ENCODE measurements at places on chromosomes 16 and 17.

DNA sequence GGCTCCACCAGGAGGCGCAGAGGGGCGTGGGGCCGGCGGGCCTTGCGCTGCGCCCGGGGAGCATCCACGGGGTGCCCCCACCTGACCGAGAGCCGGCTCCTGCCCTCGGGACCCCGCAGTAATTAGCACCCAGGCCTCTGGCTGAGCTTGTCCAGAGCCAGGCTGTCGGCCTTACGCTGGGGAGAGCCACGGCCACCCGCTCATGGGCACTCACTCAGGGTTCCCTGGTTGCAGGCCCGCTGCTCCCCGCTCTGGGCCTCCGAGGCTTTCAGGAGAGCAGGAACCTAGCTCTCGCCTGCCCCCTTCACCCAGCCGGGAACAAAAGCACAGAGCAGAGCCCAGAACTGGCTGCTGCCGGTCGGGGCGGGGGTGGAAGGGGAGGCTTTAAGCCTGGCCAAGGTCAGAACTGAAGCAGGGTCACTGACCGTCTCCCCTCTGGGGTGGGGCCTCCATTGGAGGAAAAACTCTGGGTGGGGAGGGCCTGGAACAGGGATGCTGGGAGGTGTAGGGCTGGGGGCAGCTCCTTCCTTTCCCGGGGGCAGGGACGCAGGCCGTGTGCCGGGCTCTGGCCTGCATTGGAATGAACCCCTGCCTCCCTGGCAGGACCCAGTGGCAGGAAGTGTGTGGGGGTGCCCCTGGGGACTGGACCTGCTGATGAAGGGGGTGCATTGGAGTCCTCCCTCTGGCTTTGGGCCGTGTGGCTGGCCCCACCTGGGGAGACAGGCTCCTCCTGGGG is 12.3 kb downstream of the GLIS2 start:
- no peak for DNase-seq
- no peaks in the 10 kb centered on the region for H3K36me3 ChIP-seq
- no peaks in the 10 kb centered on the region for H3K27me3 ChIP-seq
- no peak overlapping the region for H3K27ac ChIP-seq

GRCh38 chr16:12672986-12673385 is 130.7 kb downstream of the CPPED1 start:
- H3K27me3 ChIP-seq, result no peaks in the 10 kb centered on the region
- no peaks in the 10 kb centered on the region for H3K4me1 ChIP-seq
- no peak overlapping the region for H3K27ac ChIP-seq
- DNase-seq, result no peak
- no peaks in the 10 kb centered on the region for H3K36me3 ChIP-seq

DNA sequence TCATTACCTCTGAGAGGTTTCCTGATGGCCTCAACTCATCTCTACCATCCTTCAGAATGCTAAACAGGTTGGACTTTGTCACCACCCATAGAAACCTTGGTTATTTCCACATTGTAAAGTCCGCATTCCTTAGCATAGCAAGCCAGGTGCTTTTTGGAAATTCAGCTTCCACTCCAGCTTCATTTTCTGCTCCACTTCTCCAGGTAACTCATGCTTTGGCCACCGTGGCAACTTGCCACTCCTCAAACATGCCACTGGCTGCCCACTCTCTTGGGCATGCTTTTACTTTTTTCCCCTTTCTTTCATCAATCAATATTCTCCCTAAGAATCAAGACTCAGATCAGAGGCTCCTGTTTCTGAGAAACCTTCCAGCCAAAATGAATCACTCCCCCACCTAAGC is 203.3 kb downstream of the CA10 start:
- H3K27me3 ChIP-seq, result no peaks in the 10 kb centered on the region
- no peaks in the 10 kb centered on the region for H3K36me3 ChIP-seq
- DNase-seq, result no peak
- no peak overlapping the region for H3K27ac ChIP-seq

GRCh38 chr16:47018223-47018891 is 44.9 kb upstream of the DNAJA2 start:
- H3K4me1 ChIP-seq, result no peaks in the 10 kb centered on the region
- no peak overlapping the region for H3K4me3 ChIP-seq
- H3K27me3 ChIP-seq, result no peaks in the 10 kb centered on the region
- DNase-seq, result peak; percentile 70
- H3K36me3 ChIP-seq, result no peaks in the 10 kb centered on the region

GRCh38 chr17:50129728-50130558 is at the start of gene SAMD14:
TSS of gene SAMD14 (minus strand) at chr17:50130160. CDS start at chr17:50124959, 5,201 bp downstream.
- H3K27ac ChIP-seq, result no peak within 1 kb of the TSS
- H3K4me1 ChIP-seq, result peaks cover 3% of the 10 kb centered on the region
- peak within 1 kb of the TSS; percentile 71 for H3K4me3 ChIP-seq

DNA sequence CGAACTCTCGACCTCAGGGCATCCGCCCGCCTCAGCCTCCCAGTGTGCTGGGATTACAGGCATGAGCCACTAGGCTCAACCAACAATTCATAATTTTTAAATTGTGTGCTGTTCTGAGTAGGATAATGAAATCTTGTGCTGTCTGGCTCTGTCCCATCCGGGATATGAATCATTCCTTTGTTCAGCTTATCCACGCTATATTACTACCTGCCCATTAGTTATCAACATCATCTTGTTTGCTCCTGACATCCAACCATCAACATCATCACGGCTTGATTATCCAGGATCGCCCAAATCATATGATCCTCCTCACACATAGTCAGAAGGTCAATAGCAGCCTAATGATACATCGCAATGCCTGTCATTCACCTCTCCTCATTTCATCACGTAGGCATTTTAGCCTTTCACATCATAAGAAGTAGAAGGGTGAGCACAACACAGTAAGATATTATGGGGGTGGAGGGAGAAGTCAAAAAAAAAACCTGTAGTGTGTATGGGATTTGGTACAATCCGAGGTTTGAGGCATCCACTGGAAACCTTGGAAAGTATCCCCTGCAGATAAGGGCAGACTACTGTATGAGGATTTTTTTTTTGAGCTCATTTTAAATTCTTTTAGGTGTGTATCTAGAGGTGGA is 77.0 kb upstream of the SIAH1 start:
- peak overlapping the region; percentile 67 for H3K27ac ChIP-seq
- DNase-seq, result peak; percentile 89
- no peaks in the 10 kb centered on the region for H3K27me3 ChIP-seq
- H3K4me1 ChIP-seq, result peaks cover 19% of the 10 kb centered on the region
- no peak overlapping the region for H3K4me3 ChIP-seq

- no peaks in the 10 kb centered on the region for H3K27me3 ChIP-seq
- DNase-seq, result no peak
- H3K36me3 ChIP-seq, result no peaks in the 10 kb centered on the region
- H3K4me3 ChIP-seq, result no peak overlapping the region
- H3K27ac ChIP-seq, result no peak overlapping the region
Measured at GRCh38 chr16:15988268-15989013, 39.0 kb downstream of the ABCC1 start.

GRCh38 chr16:78094166-78094565 is 5.3 kb upstream of the WWOX start:
- H3K27me3 ChIP-seq, result peaks cover 29% of the 10 kb centered on the region
- H3K4me1 ChIP-seq, result peaks cover 10% of the 10 kb centered on the region
- H3K27ac ChIP-seq, result no peak overlapping the region
- no peaks in the 10 kb centered on the region for H3K36me3 ChIP-seq

DNA sequence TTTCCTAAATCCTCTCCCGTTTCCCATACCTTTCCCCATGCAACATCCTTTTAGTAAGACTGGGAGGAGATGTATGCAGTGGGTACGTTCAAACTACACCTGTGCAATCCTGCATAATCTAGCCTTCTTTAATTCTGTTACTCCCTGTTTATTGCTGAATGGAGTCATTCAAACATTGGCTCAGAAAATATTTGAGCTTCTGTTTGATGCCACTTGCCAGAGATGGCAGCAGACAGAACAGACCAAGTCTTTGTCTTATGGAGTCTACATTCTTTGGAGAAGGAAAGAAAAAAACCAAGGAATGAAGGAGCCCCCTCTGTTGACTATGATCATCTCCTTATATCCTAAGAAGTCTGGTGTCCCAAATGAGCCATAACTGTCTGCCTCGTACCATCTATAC is 288.8 kb downstream of the HAPSTR1 start:
- H3K4me3 ChIP-seq, result no peak overlapping the region
- H3K27ac ChIP-seq, result no peak overlapping the region
- no peaks in the 10 kb centered on the region for H3K27me3 ChIP-seq
- H3K4me1 ChIP-seq, result no peaks in the 10 kb centered on the region

- no peak overlapping the region for H3K4me3 ChIP-seq
- H3K36me3 ChIP-seq, result no peaks in the 10 kb centered on the region
- no peaks in the 10 kb centered on the region for H3K4me1 ChIP-seq
- peak; percentile 22 for DNase-seq
- H3K27me3 ChIP-seq, result no peaks in the 10 kb centered on the region
Measured at GRCh38 chr16:78396046-78396445, 296.6 kb downstream of the WWOX start.

- peaks cover 6% of the 10 kb centered on the region for H3K36me3 ChIP-seq
- H3K4me3 ChIP-seq, result no peak overlapping the region
- H3K27ac ChIP-seq, result no peak overlapping the region
- H3K27me3 ChIP-seq, result no peaks in the 10 kb centered on the region
Measured at GRCh38 chr17:4859816-4860625, 26.9 kb downstream of the MINK1 start.

DNA sequence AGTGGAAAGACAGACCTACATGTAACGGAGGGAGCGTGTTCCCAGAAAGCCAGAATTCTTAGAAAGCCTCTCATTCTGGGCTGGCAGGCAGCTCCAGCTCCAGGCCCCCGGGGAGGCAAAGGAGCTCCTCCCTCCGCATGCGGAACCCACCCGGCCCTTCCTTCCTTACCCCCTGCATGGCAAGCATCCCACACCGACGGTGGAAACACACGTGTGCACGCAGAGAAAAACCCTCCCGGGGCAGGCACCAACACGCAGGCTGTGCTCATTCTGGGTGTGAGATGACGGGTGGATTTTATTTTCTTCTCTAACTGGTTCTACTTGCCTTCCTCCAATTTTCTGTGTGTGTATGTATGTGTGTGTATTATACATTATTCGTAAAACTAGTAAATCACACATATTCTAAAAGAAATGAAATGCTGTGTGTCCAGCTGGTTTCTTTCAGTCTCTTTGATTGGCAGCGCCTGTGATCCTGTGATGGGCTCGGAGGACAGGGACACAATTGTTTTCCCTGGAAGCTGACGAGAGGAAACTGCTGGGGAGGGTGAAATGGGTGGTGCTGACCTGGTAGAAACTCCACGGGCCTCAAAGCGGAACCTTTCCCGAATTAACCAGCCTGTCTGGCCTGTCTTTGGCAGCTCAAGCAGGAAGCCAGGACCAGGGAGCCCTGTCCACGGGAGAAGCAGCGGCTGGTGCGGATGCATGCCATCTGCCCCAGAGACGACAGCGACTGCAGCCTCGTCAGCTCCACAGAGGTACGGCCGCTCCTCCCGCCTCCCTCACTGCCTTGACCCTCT is 22.2 kb downstream of the CARD14 start:
- H3K4me3 ChIP-seq, result no peak overlapping the region
- H3K27me3 ChIP-seq, result no peaks in the 10 kb centered on the region
- H3K36me3 ChIP-seq, result no peaks in the 10 kb centered on the region
- DNase-seq, result no peak
- H3K27ac ChIP-seq, result no peak overlapping the region

DNA sequence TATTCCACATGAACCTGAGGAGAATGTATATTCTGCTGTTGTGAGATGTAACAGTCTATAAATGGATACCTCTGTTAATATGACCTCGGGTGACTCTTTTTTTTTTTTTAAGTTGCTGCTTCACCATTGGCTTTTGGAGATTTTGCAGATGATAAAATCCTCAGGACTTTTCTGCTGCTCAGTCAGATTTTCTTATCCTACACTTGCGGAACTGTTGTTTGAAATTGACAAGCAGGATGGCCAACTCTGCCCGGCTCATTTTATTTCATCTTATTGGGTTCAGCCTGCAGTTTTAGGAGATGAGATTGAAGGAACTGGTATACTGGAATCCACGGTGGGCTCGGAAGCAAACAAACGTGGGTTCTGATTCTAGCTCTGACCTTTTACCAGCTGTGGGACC is 19.3 kb downstream of the IL4R start:
- H3K4me3 ChIP-seq, result no peak overlapping the region
- no peak for DNase-seq
- peaks cover 5% of the 10 kb centered on the region for H3K36me3 ChIP-seq

- H3K4me3 ChIP-seq, result no peak overlapping the region
- H3K27me3 ChIP-seq, result peaks cover 41% of the 10 kb centered on the region
- no peak overlapping the region for H3K27ac ChIP-seq
Measured at GRCh38 chr16:86733546-86734254, 155.4 kb downstream of the FOXL1 start.

DNA sequence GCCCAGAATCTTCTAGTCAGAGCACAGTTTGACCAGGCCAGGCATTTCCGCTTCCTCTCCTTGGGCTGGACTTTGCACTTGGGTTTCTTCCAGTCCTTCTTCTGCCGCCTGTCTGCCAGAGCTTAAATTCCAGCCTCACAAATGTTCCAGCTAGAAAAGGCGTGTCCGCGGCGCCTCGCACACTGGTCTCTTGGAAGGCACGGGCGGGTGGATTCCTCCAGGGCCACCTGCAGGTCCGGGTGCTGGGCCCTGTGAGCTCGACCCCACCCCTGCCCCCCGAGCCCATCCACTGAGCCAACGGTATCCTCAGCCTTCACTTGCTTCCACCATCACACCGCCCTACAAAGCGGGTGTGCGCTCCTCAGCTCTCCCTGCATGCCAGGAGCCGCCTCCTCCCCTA is 2026.5 kb downstream of the TP53TG3F start:
- no peak overlapping the region for H3K27ac ChIP-seq
- DNase-seq, result no peak
- no peaks in the 10 kb centered on the region for H3K27me3 ChIP-seq
- no peaks in the 10 kb centered on the region for H3K4me1 ChIP-seq

- no peak overlapping the region for H3K27ac ChIP-seq
- no peaks in the 10 kb centered on the region for H3K36me3 ChIP-seq
- H3K4me1 ChIP-seq, result no peaks in the 10 kb centered on the region
- H3K27me3 ChIP-seq, result no peaks in the 10 kb centered on the region
- no peak overlapping the region for H3K4me3 ChIP-seq
Measured at GRCh38 chr16:69838489-69838888, 76.4 kb downstream of the WWP2 start.

- H3K4me3 ChIP-seq, result no peak overlapping the region
- no peak overlapping the region for H3K27ac ChIP-seq
- DNase-seq, result no peak
- H3K36me3 ChIP-seq, result no peaks in the 10 kb centered on the region
Measured at GRCh38 chr17:63124536-63124935, 158.5 kb downstream of the TANC2 start.

- no peak overlapping the region for H3K4me3 ChIP-seq
- H3K36me3 ChIP-seq, result no peaks in the 10 kb centered on the region
- H3K27me3 ChIP-seq, result no peaks in the 10 kb centered on the region
- no peak overlapping the region for H3K27ac ChIP-seq
Measured at GRCh38 chr16:2030036-2030435, 3.3 kb downstream of the NHERF2 start.

- no peaks in the 10 kb centered on the region for H3K27me3 ChIP-seq
- no peak for DNase-seq
- no peaks in the 10 kb centered on the region for H3K36me3 ChIP-seq
- H3K4me1 ChIP-seq, result no peaks in the 10 kb centered on the region
- no peak overlapping the region for H3K4me3 ChIP-seq
Measured at GRCh38 chr17:83006515-83007455, 72.6 kb upstream of the METRNL start.
